ENCODE measurements at places on chromosomes 3 and 15.

- DNase-seq = no peak
These were observed 25.9 kb downstream of the MELTF start for GRCh38 chr3:197003461-197004385.

DNA sequence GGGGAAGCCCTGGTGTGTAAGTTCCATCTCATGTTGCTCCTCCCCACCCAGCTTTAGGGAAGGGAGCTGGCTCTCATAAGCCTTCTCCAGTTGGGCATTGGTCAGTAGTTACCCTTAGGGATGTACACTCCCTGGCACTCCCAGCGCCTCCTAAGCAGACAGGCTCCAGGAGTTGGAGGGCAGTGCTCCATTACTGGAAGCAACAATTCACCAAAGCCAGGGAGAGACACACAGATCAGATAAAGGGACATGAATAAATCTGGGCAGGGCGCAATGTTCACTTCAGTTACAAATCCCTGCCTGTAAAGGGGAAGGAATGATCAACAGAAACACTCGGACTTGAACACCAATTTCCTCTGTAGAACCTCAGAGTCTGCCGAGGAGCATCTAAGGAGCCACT lies 169.1 kb upstream of the CTNNB1 start:
- no peak for DNase-seq

- no peak for DNase-seq
These were observed 76.8 kb downstream of the TNIK start for GRCh38 chr3:171383206-171384018.

DNA sequence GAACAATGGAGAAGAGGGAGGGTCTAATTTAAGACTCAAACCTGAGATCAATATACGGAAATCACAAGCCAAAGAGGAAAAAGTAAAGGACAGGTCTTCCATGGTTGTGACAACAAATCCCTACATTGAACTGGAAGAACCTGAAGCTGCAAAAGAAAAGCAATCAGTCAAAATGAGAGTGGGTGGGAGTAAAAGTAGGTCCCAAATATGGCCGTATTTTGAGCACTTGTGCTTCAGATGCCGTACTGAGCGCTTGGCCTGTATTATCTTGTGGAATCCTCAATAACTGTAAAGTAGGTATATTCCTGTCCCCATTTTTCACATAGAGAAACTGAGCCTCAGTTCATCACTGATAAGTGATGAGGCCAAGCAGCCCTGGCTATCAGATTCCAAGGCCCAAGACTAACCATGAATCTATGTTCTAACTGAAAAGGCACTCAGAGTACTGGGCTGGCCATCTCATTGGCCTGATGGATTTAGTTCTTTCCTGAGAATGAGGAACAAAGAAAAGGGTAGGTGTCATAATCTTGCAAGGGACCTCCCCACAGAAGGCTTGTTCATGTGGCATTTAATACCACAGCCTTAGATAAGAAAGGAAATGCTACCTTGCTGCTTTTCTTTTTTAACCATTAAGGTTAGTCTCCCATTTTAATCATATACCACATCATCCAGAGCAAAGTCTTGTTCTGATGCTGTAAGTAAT lies 52.5 kb downstream of the LRRN1 start:
- no peak for DNase-seq

GRCh38 chr15:56950979-56951378 lies 32.5 kb downstream of the TCF12 start:
- no peak for DNase-seq

DNA sequence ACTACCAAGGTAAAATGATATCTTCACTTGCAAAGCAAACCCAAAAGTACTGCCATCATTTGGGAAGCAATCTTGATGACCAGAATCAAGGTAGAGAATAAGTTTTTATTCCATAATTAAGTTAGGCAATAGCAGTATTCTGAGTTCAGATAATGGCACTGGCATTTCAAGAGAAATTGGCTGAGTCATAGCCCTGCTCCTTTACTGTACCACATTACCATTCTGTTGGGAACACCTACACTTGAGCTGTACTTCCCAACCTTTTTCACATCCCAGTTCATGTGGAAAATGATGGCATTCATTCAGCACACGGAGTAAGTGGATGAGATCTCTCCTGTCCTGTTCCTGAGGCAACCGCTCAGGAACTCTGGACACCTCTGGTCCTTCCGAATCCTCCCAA lies 311.6 kb upstream of the TPRG1 start:
- DNase-seq = no peak

DNA sequence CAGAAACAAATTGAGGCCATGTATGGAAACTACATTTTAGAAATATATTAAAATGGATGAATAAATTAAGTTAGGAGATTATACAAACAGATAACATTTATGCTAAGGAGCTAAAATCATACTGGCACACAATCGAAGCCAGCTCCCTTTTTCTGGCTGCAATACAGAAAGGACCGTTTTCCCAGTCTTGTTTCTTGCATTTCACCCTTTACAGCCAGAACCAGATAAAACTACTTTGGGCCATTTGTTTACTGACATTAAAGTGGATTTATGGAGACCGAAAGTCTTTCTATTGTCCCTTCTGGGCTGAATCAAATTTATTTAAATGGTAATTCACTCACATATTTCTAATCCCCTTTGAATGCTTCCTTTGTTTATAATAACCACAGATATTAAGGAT lies 50.1 kb upstream of the CNTN3 start:
- no peak for DNase-seq

- DNase-seq = no peak
These were observed 23.5 kb downstream of the LIMD1 start for GRCh38 chr3:45618081-45618509.

- DNase-seq = no peak
These were observed 419.5 kb downstream of the EDEM1 start for GRCh38 chr3:5606884-5607472.

- DNase-seq = peak; percentile 54
These were observed 37.6 kb downstream of the DNASE1L3 start for GRCh38 chr3:58173029-58173668.

DNA sequence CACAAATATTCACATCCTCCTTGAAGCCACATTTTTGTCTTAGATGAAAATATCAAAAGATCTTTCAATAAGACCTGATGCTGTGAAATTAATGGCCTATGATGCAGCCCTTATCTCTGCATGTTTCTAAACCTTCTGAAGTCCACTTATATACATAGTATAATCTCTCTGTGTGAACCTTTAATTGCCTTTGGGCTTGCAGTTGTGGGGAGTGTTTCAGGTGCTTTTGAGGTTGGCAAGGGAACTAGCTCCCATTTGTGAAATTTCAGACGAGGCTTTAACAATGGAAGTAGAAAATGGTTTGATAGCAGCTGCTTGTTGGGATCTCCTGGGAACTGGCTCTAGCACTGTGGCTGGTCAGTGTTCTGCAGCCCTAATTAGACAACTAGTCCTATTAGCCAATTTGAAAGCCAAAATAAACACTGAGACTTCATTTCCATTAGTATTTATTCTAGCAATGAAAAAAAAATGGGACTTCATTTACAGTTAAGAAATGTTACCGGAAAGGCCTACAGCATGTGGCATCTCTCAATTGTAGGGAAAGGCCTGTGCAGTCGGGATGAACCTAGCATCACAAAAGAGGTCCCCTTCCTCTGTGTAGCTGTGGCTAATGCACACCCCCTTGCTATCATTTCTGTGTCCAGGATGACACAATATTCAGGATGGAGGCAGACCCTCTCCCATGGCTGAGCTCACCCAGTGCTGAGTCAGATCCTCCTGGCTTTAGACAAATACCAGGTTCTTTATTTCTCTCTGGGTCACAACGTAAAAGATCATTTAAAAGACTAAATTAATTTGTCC lies 140.7 kb upstream of the TRIM42 start:
- no peak for DNase-seq

DNA sequence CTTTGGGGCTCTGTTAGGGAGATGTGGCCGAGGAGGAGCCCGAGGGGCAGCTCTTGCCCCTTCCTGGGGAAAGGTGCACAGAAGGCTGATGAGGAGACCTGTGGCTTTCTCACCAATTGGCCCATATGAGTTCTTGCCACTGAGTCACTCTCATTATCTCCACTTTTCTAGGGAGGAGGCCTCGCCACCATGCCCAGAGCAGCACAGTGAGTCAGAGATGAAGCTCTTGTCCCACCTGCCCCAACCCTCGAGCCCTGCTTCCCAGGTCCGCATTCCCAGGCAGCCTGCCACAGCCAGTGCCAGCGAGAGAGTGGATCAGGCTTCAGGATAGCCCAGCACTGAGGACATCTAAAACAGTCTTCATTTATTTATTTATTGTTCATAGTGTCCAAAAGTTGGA lies 53.5 kb downstream of the AMOTL2 start:
- DNase-seq = no peak

DNA sequence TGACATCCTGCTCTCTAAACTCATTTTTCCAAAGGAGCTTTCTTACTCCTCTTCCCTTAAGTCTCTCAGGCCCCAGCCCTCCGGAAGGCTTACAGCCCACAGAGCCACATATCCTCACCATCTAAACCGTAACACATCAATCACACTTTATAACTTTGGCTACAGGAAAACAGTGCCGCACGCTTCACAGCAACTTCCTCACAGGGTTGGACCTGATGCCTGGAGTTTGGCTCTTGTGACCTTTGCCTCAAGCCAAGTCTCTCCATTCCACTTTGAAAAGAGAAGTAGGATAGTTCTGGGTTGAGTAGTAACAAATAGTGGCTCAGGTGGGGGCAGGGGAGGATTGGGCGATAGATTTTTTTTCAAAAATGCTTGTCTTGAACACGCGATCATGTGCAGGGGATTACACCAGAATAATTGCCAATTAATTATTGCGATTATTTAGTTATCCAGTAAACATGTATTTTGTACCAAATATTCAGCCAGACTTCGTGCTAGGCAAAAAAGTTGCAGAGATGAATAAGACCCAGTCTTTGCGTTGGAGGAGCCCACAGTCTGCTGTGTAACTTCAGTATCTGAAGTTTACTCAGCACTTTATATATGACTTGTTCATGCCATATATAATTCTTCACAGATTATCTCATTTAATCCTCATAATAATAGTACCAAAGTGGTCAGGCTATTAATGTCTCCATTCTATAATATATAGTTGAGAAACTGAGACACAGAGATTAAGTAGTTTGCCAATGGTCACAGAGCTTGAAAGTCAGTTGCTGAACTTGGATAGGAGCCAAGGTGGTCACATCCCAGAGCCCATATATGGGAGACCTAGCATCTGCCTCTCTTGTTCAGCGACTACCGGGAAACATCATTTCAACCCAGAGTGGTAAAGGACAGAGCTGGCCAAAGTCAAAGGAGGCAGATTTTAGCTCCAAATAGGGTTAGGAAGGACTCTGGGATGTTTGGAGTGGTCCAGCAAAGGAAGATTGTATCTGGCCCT lies 2.4 kb upstream of the ETV5 start:
- DNase-seq = no peak

- DNase-seq = no peak
These were observed 14.0 kb upstream of the CHD2 start for GRCh38 chr15:92886042-92886537.

GRCh38 chr15:90201944-90202375 lies 830 bp downstream of the SEMA4B start:
- no peak for DNase-seq

GRCh38 chr3:188581792-188582191 lies 427.8 kb downstream of the LPP start:
- DNase-seq = no peak

GRCh38 chr15:67825881-67826716 lies 790 bp downstream of the SKOR1 start:
- DNase-seq = no peak

GRCh38 chr3:155651489-155652218 lies 93.2 kb downstream of the PLCH1 start:
- no peak for DNase-seq

DNA sequence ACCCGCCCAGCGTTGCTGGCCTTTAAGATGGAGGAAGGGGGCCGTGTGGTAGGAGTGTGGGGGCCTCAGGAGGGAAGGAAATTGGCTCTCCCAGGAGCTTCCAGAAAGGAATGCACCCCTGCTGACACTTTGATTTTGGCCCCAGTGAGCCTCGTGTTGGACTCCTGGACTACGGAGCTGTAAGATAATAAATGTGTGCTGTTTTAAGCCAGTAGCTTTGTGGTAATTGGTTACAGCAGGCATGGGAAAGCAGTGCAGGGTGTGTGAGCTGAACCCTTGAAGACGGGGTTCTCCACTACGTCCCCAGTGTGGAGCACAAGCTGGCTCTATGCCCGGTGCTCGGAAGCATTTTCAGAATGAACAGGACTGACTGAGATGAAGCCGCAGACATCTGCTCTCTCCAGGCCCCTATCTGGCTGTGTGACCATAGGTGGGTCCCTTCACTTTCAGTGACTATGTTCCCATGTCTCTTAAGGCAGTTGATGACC lies 22.9 kb upstream of the CGNL1 start:
- no peak for DNase-seq

GRCh38 chr3:3365716-3366115 lies 186.2 kb upstream of the CRBN start:
- no peak for DNase-seq

DNA sequence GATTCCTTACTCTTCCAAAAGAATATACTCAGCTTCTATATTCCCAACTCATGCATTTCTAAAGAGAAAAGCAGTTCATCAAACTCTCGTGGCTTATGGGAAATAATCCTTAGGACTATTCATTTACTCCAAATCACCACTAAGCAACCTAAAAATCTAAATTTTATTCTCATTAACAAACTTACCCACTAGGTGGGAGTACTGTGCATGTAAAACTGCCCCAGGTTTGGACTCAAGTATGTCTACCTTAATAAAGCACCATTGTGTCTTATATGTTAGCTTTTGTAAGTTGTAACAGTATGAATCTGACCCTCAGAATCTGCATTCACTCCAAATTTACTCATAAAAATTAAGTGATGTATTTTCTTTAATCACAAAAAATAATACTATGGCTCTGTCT lies 25.3 kb downstream of the RAD18 start:
- no peak for DNase-seq

- DNase-seq = no peak
These were observed 95.3 kb upstream of the DLG1 start for GRCh38 chr3:197393711-197394110.

DNA sequence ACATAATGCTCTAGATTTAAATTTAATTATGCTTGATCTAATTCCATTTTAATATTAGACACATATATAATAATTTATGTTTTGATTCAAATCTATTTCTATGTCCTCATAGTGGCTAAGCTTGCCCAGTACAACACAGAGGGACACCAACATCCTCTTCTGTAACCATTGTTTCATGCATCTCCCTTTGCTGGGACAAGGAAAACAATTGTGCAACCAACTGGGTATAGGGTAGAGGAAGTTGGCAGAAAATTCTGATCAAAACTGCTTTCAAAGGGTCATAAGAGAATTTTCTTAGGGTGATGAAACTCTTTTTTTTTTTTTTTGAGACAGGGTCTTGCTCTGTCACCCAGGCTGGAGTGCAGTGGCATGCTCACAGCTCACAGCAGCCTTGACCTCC lies 121.4 kb upstream of the SGO1 start:
- no peak for DNase-seq
